GM04503 (cell line): ENCODE measurements at places on chromosomes 1 and 21.

- DNase-seq, result no peak
Observed at GRCh38 chr1:57578099-57578498, 154.2 kb upstream of the DAB1 start.

- DNase-seq, result no peak
Observed at GRCh38 chr21:39006571-39007311, 176.5 kb downstream of the PSMG1 start.

DNA sequence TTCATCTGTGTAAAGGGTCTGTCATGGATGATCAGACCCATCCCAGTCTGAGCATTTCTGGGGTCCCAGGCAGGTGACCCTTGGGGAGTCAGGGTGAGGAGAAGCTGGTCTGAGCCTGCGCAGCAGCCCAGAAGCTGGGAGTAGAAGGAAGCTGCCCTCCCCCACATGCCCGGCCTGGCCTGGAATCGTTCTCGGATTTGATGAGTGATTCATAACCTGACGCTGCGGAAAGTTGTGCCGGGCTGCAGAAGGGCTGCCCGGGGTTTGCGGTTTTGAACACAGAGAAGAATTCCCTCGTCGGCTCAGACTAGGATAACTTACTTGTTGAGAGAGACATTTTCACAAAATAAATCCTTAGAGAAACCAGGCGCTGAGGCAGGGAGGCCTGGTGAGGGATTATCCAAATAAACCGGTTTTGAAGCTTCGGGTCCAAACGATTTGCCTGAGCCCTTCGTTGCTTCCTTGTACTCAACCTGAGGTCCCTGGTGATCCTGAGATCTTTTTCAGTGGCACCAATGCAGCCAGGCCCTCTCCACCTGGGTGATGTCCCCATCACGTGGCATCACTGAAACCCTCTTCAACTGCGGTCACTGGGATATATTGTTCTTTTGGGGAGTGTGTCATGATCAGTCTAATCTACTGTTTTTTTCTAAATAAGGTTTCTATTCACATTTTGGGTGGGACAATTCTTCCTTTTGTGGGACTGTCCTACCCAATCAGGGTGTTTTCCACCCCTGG, 29.2 kb downstream of the EPHB2 start:
- DNase-seq, result peak; percentile 68

GRCh38 chr1:201309416-201309815, 26.1 kb downstream of the PKP1 start:
- no peak for DNase-seq

DNA sequence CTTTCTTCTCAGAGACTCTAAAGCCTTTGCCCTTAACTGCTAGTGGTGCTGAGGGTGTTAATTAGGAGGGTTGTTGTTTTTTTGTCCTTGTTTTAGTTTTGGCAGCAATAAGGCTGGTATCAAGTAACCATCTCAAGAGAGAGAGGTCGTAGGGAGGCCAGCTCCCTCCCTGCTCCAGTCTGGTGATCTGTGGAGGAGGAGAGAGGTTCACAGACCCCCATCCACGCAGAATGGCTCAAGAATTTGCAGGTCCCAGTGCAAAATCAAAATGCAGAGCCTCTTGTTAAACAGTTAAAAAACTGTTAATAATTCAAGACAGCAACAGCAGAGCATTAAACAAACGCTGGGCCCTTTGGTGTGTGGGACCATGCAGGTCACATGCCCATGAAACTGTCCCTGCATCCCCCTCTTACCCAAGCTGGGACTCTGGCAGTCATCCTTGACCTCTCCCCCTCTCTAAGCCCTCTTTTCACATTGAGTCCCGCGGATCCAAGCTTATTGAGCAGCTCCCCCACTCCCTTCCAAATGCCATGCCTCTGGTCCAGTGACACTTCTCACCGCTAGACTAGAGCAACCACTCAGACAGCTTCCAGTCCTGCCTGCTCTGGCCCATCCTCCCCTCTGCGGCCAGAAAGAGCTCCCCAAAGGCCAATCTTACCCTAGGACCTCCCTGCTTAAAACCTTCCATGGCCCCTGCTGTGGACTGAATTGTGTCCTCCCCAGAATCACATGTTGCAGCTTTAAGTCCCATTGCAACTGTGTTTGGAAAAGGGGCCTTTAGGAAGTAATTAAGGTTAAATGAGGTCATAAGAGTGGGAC, 47.7 kb upstream of the RPL11 start:
- DNase-seq, result no peak

GRCh38 chr1:189775343-189775742, 702.3 kb downstream of the BRINP3 start:
- DNase-seq, result no peak

DNA sequence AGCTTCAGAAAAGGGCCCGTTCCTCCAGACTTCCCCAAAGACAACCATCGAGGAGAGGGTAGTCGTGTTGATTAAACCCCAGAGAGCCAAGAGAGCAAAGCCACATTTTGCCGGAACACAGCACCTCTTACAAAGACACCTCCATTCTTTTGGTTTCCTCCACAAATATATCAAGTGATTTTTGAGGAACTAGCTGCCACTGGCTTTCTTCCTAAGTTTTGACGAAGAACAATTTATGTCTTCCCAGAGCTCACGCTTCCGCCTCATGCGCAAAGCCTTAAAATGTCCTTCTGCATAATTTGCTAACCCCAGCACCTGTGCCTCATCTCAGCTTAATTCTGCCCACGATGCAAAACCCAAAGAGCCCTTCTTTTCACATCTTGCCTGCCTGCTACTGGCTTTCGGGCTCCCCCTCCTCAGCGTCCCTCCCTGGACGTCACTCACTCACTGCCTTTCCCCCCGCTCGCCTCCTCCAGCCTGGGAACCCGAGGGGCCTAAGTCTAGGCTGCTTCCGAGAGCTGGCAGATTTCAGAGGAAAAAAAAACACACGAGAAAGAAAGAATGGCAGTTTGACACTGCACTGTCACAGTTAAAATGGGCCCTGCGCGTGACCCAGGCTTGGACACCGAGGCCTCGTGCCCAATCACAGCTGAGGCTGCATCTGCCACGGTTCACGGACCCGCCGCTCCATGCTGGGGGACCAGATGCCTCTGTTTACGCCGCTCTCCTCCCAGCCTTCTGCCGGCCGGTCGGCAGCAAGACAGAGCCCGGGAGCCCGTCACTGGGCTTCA, 77.6 kb upstream of the IFNAR2 start:
- DNase-seq, result no peak

- DNase-seq, result peak; percentile 27
Observed at GRCh38 chr1:2322581-2323211, 68.7 kb downstream of the MORN1 start.

DNA sequence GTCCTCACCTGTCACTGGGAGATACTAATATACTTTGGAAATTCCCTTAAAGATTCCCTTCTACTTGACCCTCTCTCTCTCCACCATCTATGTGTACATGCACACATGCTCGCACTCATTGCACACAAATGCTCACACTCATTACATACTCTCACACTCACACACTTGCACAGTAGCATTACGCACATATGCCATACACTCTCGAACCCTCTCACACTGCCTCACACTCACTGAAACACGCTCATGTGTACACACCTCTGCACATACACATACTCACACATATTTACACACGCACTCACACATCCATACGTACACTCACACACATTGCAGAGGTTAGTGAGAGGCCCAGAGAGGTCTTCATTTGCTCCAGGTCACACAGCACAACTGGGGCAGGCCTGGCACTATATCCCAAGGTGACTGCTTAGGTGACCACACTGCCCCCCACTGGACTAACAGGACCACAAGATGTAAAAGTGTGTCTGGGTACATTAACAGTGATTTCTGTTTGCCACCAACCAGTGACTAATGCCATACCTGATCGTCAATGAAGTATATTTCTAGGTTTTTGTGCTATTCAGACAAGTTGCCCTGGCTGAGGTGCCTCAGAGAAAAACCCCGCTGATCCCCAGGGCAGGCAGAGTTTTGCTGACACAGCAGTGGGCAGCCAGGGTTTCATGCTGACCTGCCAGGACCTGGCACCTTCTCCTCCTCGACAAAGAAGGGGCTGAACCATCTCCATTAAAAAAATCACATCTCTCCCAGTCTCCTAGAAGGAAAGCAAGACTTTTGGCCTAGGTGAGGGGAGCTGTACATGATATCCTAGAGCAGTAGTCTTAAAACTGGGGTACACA, 28.5 kb upstream of the CAMK1G start:
- no peak for DNase-seq
